SW480 (cell line): ENCODE measurements at places on chromosomes 13 and 19.

GRCh38 chr13:104318121-104318520, 1251.9 kb upstream of the SLC10A2 start:
- peak; percentile 9 for DNase-seq

DNA sequence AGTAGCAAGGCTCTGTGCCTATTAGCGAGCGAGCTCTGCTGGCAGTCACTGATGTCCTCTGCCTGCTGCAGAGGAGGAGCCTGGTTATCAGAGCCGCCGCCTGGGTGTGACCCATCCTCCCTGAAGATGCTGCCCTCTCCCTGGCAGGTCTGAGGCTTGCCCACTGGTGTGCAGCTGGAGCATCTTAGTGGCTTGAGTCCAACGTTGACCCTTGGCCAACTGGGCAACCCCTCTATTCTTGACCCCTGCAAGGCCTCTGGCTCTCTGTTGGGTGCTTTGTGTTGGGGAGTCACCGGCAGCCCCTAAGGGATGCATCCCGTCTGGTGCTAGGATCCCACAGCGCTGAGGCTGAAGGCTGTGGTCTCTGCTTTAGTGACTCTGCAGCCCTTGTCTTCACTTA, 277.9 kb upstream of the SOX1 start:
- DNase-seq = no peak

DNA sequence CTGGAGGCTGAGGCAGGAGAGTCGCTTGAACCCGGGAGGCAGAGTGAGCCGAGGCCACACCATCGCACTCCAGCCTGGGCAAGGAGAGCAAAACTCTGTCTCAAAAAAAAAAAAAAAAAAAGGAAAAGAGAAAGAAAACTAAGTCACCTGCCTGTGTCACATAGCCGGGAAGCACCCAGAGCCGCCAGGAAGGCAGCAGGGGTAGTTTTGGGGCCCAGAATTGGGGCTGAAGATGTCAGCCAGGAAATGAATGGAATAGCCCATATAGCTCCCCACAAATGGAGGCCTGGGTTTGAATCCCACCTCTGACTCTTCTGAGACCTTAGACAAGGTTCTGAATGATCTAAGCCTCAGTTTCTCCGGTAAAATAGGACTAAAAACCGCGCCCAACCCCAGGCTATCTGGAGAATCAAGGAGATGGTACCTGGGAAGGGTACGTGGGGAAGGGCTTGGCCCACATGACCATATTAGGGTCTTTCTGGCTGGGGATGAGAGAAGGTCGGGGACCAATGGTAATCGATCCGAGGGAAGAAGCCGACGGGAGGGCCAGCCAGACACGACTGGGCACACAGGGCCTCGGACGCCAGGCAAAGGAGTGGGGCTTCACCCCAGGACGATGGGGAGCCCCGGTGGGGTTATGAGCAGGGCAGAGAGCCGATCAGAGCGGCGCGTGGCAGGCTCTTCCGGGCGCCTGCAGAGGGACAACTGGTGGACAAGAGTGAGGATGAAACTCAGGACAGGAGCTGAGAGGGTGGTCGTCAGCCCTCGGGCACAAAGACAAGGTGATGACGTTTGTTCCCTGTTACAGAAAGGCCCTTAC, 14.4 kb downstream of the CCDC124 start:
- DNase-seq = no peak

GRCh38 chr19:41407271-41407670, 9.7 kb downstream of the BCKDHA start:
- DNase-seq = no peak

- no peak for DNase-seq
Observed at GRCh38 chr13:85500696-85501256, 298.4 kb downstream of the SLITRK6 start.

DNA sequence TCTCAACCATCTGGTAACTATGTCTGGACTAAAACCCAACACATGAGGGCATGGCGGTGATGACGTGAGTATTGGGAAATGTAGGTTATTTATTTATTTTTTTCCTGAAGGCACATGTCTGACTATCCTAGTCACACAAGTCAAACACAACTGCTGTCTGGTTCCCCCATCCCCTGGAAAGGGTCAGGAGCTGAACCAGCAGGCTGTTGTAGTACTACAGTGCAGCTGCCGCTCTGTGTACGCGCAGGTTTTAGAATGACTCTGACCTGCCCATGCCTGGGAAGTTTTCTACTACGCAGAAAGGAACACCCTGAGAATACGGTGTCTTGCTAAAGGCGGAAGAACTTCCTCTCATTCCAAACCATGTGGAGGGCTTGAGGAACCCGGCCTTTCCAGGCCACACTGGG, 1.2 kb downstream of the SLC7A1 start:
- DNase-seq = peak; percentile 81

DNA sequence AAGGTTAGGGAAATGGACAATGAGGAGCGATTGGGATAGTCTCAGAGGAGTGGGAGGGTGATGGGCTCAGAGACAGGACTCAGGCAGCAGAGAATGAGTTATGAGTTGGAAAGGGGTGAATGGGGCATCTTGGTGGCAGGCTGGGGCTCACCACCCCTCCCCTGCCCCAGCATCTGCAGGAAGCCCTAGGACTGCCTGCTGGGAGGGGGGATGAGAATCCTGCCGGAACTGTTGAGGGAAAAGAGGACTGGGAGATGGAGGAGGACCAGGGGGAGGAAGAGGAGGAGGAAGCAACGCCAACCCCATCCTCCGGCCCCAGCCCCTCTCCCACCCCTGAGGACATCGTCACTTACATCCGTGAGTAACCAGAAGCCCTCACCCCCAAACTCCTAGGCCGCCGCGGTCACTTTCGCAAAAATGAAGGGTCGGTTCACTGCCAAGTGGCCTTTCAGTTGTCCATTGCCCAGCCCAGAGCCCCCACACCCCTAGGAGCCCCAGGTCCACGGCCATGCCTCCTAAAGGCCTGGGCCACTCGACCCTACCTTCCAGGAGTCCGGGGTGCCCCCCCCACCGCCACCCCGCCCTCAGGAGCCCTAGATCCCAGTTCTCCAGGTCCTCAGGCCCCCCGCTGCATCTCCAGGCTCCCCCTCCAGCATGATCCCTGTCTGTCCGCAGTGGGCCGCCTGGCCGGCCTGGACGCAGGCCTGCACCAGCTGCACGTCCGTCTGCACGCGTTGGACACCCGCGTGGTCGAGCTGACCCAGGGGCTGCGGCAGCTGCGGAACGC, 764 bp downstream of the CLEC11A start:
- DNase-seq = no peak

GRCh38 chr19:49689133-49690078, at the start of gene ADM5:
ADM5 (plus strand) TSS chr19:49689594; CDS start chr19:49689838, 244 bp downstream.
- peak; percentile 71 for DNase-seq

GRCh38 chr13:39596685-39597084, 6.3 kb downstream of the LHFPL6 start:
- no peak for DNase-seq

GRCh38 chr13:78137404-78138142, 218.9 kb upstream of the EDNRB start:
- peak; percentile 70 for DNase-seq
